SJCRH30 (cell line): ENCODE measurements at places on chromosomes 16 and 17. TPM values are rescaled to one million over a fixed set of nuclear protein-coding genes. Genes with fewer than 3 reads are reported as not detected.
A peak's percentile ranks its signal among the peaks of the same experiment; 100 is the strongest.

DNA sequence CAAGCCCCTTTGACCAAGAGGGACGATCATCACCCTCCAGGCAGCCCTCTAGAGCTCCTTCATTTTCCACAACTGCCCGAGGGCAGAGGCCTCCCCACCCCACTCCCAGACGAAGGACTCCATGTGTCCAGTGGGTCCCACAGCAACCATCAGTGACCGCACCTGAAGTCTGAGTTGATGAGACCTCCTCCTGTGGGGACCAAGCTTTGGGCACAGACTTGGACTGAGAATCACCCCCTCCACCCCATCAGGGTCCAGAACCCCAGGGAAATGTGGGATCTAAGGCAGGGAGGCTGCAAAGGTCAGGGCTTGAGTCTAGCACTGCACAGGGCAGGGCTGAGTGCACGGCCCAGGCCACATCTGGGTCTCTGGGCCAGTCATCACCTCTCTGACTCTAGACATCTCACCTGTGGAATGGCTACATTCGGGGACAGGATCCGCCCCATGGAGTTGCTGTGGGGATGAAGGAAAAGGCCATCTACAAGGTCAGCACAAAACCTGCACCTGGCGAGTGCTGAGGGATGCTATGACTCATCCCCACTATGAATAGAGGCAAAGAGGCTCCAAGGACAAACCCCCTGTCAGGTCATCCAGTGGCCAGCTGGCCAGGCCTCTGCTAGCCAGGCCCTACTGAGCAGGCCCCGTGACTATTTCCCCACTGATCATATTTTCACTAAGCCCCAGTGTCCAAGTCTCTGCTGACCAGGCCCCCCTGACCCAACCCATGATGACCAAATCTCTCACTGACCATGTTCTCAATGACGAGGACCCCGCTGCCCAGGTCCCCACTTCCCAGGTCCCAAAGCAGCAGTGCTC, 38.4 kb downstream of the TNFRSF13B start:
- no peaks in the 10 kb centered on the region for H3K4me1 ChIP-seq
- no peak overlapping the region for H3K4me3 ChIP-seq
- H3K27me3 ChIP-seq = peaks cover 24% of the 10 kb centered on the region
- H3K36me3 ChIP-seq = no peaks in the 10 kb centered on the region

- no peaks in the 10 kb centered on the region for H3K36me3 ChIP-seq
- no peaks in the 10 kb centered on the region for H3K27me3 ChIP-seq
- H3K4me3 ChIP-seq = no peak overlapping the region
- H3K4me1 ChIP-seq = peaks cover 15% of the 10 kb centered on the region; the same call in 1 of the 2 replicates
Observed at GRCh38 chr16:66905633-66906539, 12.8 kb downstream of the CDH16 start.

GRCh38 chr17:48600244-48601098, 4.3 kb downstream of the HOXB6 start:
- H3K27ac ChIP-seq = no peak overlapping the region
- H3K4me1 ChIP-seq = no peaks in the 10 kb centered on the region
- DNase-seq = no peak
- H3K36me3 ChIP-seq = no peaks in the 10 kb centered on the region
- no peak overlapping the region for H3K4me3 ChIP-seq
- no peaks in the 10 kb centered on the region; the same call in 1 of the 2 replicates for H3K27me3 ChIP-seq

DNA sequence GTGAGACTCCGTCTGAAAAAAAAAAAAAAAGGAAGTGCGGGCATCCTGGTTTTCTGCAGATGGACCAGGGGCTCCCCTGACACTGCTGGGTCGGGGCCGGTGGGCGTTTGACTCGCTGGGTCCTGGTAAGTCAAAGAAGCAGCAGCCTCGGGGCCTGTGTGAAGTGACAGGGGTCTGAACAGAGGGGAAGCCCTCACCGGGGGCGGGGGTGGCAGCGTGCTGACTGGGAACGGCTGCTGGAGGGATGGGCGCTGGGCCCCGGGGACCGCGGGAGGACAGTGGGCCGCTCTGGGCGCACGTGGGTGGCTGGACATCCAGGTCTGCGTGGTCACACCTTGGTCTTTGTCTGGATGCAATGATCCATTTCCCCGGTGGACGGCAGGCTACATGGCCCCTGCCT, 8.2 kb downstream of the GALNS start:
- no peak overlapping the region for H3K4me3 ChIP-seq
- no peaks in the 10 kb centered on the region for H3K27me3 ChIP-seq
- no peaks in the 10 kb centered on the region for H3K4me1 ChIP-seq
- H3K27ac ChIP-seq = no peak overlapping the region
- no peak for DNase-seq
- H3K36me3 ChIP-seq = no peaks in the 10 kb centered on the region

- no peak overlapping the region for H3K27ac ChIP-seq
- no peaks in the 10 kb centered on the region for H3K27me3 ChIP-seq
- H3K4me3 ChIP-seq = no peak overlapping the region
- no peak for DNase-seq
- H3K36me3 ChIP-seq = peaks cover 50% of the 10 kb centered on the region
Observed at GRCh38 chr17:37123386-37123785, 174.6 kb downstream of the AATF start.

DNA sequence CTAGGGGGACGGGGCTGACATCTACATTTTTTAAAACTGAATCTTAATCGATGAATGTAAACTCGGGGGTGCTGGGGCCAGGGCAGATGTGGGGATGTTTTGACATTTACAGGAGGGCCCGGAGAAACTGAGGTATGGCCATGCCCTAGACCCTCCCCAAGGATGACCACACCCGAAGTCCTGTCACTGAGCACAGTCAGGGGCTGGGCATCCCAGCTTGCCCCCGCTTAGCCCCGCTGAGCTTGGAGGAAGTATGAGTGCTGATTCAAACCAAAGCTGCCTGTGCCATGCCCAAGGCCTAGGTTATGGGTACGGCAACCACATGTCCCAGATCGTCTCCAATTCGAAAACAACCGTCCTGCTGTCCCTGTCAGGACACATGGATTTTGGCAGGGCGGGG, 21.4 kb downstream of the ADAM11 start:
- no peak for DNase-seq
- H3K36me3 ChIP-seq = no peaks in the 10 kb centered on the region
- H3K27me3 ChIP-seq = no peaks in the 10 kb centered on the region
- no peak overlapping the region for H3K4me3 ChIP-seq
- no peak overlapping the region for H3K27ac ChIP-seq

DNA sequence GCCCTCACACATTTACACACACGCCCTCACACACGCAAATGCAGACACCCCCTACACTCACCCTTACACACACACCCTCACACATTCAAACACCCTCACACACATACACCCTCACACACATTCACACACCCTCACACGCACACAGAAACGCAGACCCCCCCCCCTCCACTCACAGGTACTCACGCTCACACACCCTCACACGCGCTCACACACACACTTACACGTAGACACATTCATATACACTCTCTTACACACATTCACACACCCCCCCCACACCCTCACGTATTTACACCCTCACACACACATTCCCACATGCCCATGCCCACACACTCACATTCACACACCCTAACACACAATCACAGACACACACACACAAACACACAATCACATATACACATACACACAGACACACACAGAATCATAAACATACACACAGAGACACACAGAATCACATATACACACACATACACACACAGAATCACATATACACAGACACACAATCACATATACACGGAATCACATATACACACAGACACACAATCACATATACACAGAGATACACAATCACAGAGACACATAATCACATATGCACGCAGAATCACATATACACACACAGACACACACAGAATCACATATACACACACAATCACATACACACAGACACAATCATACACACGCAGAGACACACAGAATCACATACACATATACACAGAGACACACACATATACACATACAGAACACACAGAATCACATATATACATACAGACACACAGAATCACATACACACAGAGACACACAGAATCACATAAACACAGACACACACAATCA, 250.1 kb upstream of the RPL38 start:
- no peaks in the 10 kb centered on the region for H3K27me3 ChIP-seq
- H3K4me1 ChIP-seq = no peaks in the 10 kb centered on the region
- H3K27ac ChIP-seq = no peak overlapping the region
- no peak for DNase-seq
- H3K4me3 ChIP-seq = no peak overlapping the region

DNA sequence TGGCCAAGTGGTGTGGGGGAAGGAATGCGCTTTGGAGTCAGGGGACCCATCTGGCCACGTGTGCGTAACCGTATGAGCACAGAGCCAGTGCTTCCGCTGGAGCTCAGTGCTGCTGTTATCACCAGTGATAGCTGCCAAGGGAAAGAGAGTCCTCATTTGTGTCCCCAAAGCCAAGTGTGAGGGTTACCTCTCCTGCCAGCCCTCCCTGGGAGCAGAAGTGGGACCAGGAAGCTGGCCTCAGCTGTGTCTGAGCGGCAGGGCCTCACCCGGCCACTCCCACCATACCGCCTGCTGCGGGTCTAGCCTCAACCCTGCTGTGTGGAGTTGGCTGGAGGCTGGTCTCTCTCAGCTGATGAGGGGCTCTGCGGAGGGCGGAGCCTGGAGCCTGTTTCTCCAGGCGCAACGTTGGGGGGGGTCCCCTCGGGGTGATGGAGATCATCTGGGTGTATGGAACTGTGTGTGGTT, 44.5 kb downstream of the MEAK7 start:
- H3K36me3 ChIP-seq = peaks cover 2% of the 10 kb centered on the region; the same call in 1 of the 2 replicates
- peak overlapping the region; percentile 49 for H3K4me3 ChIP-seq
- DNase-seq = no peak

DNA sequence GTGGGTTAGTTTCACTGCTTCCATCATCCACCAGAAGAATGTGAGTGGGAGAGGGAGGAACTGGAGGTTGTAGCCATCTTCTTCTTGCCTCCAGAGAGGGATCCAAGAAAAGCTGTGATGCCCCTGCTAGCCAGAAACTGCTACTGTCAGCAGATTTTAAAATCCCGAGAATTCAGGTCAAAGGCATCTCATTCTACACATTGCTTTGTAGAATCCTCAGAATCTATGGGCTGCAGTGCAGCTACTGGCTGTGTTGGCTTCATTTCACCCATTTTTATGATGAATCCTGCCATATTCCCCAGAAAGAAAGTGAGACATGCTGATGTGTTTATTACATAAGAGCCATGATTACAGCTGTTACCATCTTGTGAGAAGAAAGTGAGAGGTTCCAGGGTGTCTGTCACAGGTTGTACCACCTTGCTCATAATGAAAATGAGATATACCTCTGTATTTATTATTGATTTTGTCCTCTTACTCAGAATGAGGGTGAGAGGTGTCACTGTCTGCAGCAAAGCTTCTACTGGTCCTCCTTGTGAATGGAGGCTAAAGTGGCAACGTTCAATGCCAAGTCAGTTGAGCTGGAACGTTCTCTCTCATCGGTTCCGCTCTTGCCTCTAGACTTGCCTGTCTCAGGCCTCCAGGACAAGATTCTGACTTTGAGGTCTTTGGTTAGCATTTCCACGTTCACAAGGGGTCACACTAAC, 50.1 kb upstream of the MYH10 start:
- H3K4me1 ChIP-seq = no peaks in the 10 kb centered on the region
- H3K27me3 ChIP-seq = no peaks in the 10 kb centered on the region
- H3K27ac ChIP-seq = no peak overlapping the region

DNA sequence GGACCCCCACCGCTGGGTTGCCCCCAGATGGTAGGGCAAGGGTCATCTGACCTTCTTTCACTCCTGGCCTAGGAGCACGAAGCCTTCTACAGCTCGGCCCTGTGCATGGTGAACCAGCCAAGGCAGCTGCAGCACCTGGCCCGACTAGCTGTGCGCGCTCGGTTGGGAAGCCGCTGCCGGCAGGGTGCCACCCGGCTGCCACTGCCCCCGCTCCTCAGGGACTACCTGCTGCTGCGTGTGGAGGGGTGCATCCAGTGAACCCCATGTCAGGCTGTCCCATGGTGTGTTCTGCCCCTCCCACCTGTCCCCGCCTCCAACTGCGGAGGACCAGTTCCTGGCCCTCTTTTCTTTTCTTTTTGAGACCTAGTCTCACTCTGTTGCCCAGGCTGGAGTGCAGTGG, 7.6 kb downstream of the ASB16 start:
- no peaks in the 10 kb centered on the region for H3K27me3 ChIP-seq
- no peak overlapping the region for H3K27ac ChIP-seq
- peaks cover 22% of the 10 kb centered on the region for H3K36me3 ChIP-seq
- no peak overlapping the region for H3K4me3 ChIP-seq
- DNase-seq = no peak
- H3K4me1 ChIP-seq = no peaks in the 10 kb centered on the region

GRCh38 chr16:70696952-70697593, 11.2 kb upstream of the MTSS2 start:
- peak; percentile 22 for DNase-seq
- H3K27me3 ChIP-seq = no peaks in the 10 kb centered on the region
- H3K4me1 ChIP-seq = peaks cover 83% of the 10 kb centered on the region
- no peak overlapping the region for H3K4me3 ChIP-seq

- no peak for DNase-seq
- no peak overlapping the region for H3K4me3 ChIP-seq
- no peaks in the 10 kb centered on the region for H3K36me3 ChIP-seq
- no peaks in the 10 kb centered on the region for H3K27me3 ChIP-seq
- H3K4me1 ChIP-seq = no peaks in the 10 kb centered on the region
Observed at GRCh38 chr16:73669535-73670274, 621.8 kb upstream of the ZFHX3 start.

DNA sequence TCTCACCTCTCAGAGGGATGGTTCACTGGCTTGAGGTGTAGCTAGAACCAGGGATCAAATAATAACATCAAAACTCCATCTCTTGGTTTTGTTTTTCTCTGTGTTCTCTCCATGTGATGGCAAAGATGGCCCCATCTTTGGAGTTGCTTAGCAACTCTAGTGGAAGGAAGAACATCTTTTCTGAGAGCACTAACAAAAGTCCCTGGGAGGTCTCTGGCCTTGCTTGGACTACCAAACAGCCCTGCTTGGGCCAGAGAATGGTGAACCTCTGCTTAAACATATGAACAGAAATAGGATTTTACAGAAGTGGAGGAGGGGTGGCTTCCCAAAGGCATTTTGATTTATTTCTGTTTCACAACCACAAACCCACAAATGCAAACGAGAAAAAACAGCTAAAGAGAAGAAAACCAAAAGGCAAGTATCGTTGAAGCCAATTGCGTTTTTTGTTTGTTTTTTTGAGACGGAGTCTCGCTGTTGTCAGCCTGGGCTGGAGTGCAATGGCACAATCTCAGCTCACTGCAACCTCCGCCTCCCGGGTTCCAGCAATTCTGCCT, 13.2 kb downstream of the GABARAPL2 start:
- no peak overlapping the region for H3K27ac ChIP-seq
- no peaks in the 10 kb centered on the region for H3K4me1 ChIP-seq
- no peak for DNase-seq
- no peak overlapping the region for H3K4me3 ChIP-seq
- H3K36me3 ChIP-seq = peaks cover 3% of the 10 kb centered on the region; the same call in 1 of the 2 replicates
- H3K27me3 ChIP-seq = no peaks in the 10 kb centered on the region

GRCh38 chr17:35775039-35775438, 14.4 kb downstream of the C17orf50 start:
- peaks cover 42% of the 10 kb centered on the region for H3K27me3 ChIP-seq
- H3K36me3 ChIP-seq = no peaks in the 10 kb centered on the region
- DNase-seq = no peak
- no peak overlapping the region for H3K4me3 ChIP-seq

The SDR42E2 gene
- not detected in 2 replicates for total RNA-seq

The NTN3 gene
- 5.1 and 5.6 TPM in 2 replicates for total RNA-seq

The SLC13A2 gene
- total RNA-seq = not detected in 2 replicates

The COG8 gene
- total RNA-seq = 31.5 and 31.8 TPM in 2 replicates

The SPNS2 gene
- total RNA-seq = 0.08 TPM in 1 of 2 replicates, not detected in the other

The RCVRN gene
- 0.06 TPM in 1 of 2 replicates, not detected in the other for total RNA-seq

The TNFSF12 gene
- not detected in 2 replicates for total RNA-seq

The SLC52A1 gene
- total RNA-seq = not detected in 2 replicates

The TNK1 gene
- total RNA-seq = not detected in 2 replicates

The TMIGD1 gene
- not detected in 2 replicates for total RNA-seq

The YBX2 gene
- total RNA-seq = not detected in 2 replicates

The HMOX2 gene
- total RNA-seq = 22.0 and 24.2 TPM in 2 replicates
